MCF 10A (cell line): ENCODE measurements at places on chromosomes 1 and 21. TPM values are rescaled to one million over a fixed set of nuclear protein-coding genes. Genes with fewer than 3 reads are reported as not detected.

- no peaks in the 10 kb centered on the region for H3K36me3 ChIP-seq
- H3K4me1 ChIP-seq, result peaks cover 6% of the 10 kb centered on the region
- H3K4me3 ChIP-seq, result no peak overlapping the region
- no peak overlapping the region for H3K27ac ChIP-seq
- no peaks in the 10 kb centered on the region for H3K27me3 ChIP-seq
These were observed 9.8 kb upstream of the LINGO4 start for GRCh38 chr1:151814971-151815545.

The RGS5 gene
- total RNA-seq, result 12.9 and 14.1 TPM in 2 replicates

DNA sequence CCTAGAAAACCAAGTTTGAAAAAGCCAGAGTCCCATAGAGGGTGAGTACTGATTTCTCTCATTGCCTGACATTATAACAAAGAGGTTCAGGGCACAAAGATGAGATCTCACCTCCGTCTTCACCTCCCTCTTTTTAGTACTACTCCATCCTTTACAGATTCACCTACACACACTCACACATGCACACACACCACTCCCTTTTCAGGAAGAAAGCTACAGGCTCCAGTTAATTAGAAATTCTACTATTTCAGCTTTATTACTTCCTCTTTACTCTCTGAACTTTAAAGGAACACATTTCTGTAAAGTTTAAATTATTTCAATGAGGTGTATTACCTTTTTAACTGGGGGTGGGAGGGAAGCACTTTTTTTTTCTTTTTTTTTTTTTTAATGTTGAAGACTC is 59.6 kb upstream of the PRDX6 start:
- DNase-seq, result no peak
- no peaks in the 10 kb centered on the region for H3K27me3 ChIP-seq
- H3K4me3 ChIP-seq, result no peak overlapping the region

The SLC27A3 gene
- total RNA-seq, result 11.1 and 12.8 TPM in 2 replicates

The CSF3R gene
- total RNA-seq, result not detected in 2 replicates

The CRB1 gene
- 0.65 and 0.96 TPM in 2 replicates for total RNA-seq

GRCh38 chr1:2595812-2596529 is 9.4 kb downstream of the PRXL2B start:
- H3K27ac ChIP-seq, result no peak overlapping the region
- peaks cover 6% of the 10 kb centered on the region for H3K36me3 ChIP-seq
- no peak overlapping the region for H3K4me3 ChIP-seq
- DNase-seq, result no peak

GRCh38 chr1:174358786-174359453 is 88.8 kb upstream of the GPR52 start:
- H3K27ac ChIP-seq, result no peak overlapping the region
- H3K27me3 ChIP-seq, result no peaks in the 10 kb centered on the region
- H3K36me3 ChIP-seq, result no peaks in the 10 kb centered on the region
- DNase-seq, result no peak

DNA sequence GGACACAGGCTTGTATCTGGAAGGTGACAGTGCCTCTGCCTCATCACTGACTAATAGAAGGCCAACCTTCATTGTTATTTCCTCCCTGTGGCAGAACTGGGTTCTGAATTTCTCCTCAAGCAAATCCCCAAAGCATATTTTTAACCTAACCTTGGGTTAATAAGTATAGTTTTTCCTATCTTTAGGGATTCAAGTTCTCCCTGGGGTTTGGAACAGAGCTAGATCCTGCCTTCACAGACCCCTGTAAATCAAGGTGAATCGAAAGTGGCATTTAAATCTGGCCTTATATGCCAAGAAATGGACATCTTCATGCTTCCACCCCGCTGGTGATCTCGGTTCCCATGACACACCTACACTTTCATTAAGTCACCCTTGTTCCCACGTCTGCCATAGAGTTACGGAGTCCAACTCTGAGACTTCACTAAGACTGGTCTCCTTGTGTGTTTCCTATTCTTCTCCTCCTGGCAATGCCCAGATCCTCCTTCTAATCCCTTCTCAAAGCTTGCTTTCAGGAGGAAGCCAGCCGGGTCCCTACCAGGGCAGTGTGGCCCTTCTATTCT is 4.3 kb upstream of the CHI3L2 start:
- no peaks in the 10 kb centered on the region for H3K36me3 ChIP-seq
- H3K27me3 ChIP-seq, result no peaks in the 10 kb centered on the region
- H3K27ac ChIP-seq, result peak overlapping the region; percentile 36

The SPATA21 gene
- not detected in 2 replicates for total RNA-seq
